ENCODE measurements at places on chromosomes 5 and 9.
A peak's percentile ranks its signal among the peaks of the same experiment; 100 is the strongest.

- no peak for DNase-seq
Observed at GRCh38 chr9:85404911-85405565, 336.7 kb downstream of the AGTPBP1 start.

DNA sequence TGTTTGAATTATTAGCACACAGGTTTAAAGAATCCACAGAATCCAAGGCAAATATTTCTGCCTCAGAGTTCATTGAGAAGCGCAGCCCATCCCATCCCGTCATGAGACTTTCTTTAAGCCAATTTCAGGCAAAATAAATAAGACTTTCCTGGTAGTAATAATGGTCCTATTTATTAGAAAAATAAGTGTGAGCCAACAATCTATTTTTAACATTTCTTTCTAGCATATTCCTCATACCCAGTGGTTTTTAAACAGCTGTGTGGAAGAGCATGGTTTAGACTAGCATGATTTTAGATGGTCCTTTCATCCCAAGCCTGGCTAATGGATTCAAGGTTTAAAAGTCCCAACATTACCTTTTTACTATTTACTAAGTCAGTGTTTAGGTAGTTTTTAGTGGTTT is 125.8 kb downstream of the SCAMP1 start:
- no peak for DNase-seq

GRCh38 chr5:17282283-17283120 is 65.1 kb downstream of the BASP1 start:
- DNase-seq, result no peak

GRCh38 chr5:56093970-56094369 is 99.2 kb upstream of the IL6ST start:
- DNase-seq, result no peak

GRCh38 chr5:140633021-140633471 is at the start of gene CD14:
Gene CD14 (minus strand): TSS chr5:140633175. CDS start chr5:140633071, 104 bp downstream.
- DNase-seq, result no peak

DNA sequence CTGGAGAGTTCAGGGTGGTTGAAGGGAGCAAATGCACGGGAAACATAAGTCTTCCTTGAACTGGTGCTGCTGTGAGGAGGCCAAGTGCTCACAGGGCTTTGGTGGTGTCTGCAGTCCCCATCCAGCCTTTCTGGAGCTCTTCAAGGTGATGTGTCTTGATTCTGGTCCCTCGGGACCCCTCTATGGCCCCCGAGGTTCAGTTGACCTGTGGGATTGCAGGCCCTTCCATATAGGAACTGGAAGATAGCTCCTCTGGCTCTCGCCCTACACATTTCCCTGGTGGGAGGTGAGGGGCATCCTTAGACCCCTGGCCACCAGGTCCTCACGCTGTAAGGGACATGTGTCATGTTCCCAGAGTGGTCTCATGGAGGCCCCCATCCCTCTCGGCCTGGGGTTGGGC is 191.8 kb downstream of the GADD45G start:
- no peak for DNase-seq

DNA sequence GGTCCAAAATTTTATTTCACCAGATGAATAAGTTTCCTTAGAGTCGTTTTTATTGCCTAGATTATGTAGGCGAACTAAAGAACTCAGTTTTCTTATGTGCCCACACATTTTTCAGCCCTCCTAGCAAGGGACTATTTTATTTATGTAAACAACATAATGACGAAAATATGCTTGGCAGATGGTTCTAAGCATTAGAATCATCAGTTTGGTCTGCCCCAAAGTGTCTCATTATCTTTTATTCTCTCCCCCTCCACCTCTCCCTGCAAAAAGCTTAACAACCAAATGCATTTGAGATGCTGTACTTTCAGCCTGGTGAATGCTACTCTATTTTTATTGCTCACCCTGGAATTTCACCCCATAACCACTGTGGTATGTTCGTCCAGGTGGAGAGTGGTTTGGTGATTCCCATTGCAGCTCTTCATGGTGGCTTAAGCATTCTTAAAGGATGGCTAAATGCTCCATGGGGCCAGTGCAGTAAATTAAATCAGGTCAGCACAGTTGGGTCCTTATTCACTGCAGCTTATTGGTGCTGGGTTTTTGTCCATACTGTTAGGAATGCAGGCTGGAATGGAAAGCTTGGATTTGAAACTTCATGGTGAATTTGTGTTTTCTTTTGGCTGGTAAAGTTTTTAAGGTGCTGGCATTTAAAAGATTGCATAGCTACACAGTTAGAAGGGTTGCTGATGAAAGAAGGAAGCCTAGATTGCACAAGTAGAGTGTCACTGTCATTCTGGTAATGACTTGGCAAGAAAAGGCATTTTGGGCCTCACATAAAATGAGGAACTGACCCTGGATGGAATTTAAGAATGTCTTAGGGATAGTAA is 39.2 kb downstream of the TLE4 start:
- DNase-seq, result no peak

DNA sequence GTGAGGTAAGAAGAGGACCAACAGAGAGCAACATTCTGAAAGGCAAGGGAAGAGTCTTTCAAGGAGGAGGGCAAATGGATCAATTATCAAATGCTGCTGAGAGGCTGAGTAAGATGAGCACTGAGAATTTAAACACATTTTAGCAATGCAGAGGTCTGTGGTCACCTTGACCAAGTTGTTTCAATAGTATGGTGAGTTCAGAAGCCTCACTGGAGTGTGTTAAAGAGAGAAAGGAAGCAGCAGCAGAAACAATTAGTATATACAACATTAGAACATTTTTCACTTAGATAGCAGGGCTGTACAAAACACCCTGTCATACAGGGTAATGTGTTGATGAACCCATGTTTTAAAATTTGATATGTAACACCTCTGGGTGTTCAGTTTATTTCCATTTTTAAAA is 131.5 kb downstream of the NR6A1 start:
- DNase-seq, result no peak

DNA sequence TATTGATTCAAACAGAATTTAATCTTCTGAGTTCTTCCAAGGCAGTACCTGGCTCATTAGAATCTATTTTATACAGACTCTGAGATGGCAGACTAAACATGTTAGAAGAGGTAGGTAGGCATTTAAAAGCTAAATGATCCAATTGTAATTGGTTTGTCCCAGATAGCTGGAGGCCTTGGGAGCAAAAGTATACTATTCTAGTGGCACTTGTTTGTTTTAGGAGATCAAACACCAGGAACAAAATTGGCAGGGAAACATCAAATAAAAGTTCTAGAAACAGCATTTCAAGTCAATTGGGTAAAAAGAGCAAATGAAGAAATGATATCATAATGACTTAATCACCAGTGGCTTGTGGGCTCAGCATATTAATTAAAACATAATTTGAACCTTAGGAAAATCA is 521.4 kb downstream of the PRR16 start:
- no peak for DNase-seq

DNA sequence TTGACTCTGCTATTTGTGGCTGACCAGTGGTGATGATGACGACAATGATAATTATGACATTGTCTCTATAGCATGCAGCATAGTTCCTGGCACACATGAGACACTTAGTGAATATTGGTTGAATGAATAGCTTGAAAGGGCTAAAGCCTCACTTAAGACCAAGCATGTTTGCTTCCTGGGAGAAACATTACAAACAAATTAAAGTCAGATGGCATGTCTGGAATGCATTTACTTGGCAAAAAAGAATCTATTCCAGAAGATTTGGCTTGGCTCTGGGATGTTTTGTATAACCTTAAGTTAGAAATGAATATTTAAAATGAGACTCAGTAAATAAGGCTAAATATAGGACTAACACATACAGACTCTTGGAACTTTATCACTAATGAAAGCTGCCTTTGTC is 21.6 kb downstream of the GAS1 start:
- DNase-seq, result no peak

GRCh38 chr5:141628175-141628788 is 8.4 kb downstream of the HDAC3 start:
- DNase-seq, result no peak

DNA sequence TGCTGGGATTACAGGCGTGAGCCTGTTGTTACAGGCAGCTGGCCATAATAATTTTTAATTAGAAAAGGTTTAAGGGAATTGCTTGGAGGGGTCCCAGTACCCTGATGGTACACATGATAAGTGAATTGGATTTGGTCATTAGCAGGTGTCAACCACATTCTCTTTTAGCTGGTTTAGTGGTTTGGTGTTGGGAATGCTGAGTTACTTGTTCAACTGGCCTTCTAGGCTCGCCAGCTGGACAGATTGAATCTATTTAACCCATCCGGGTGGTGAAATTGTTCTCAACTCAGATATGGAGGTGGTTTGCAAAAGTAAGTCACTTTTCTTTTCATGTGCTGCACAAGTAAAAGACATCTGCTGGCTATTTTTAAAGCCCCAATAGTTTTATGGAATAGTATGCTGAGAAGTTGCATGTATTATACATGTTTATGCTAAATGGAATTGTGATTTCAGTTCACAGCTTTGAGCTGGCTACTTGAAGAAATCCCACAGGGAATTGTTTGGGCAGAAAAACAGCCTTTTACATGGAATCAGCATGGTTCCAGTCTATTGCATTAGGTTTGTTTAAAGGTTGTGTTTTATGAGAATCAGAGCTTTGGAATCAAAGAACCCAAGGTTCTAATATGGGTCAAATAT is 149.8 kb upstream of the SLC28A3 start:
- DNase-seq, result no peak

GRCh38 chr5:12242950-12243888 is 339.0 kb upstream of the CTNND2 start:
- DNase-seq, result no peak

GRCh38 chr5:79173626-79174025 is 62.0 kb downstream of the BHMT start:
- DNase-seq, result no peak

- DNase-seq, result no peak
Observed at GRCh38 chr5:88298425-88298824, 29.8 kb upstream of the TMEM161B start.

DNA sequence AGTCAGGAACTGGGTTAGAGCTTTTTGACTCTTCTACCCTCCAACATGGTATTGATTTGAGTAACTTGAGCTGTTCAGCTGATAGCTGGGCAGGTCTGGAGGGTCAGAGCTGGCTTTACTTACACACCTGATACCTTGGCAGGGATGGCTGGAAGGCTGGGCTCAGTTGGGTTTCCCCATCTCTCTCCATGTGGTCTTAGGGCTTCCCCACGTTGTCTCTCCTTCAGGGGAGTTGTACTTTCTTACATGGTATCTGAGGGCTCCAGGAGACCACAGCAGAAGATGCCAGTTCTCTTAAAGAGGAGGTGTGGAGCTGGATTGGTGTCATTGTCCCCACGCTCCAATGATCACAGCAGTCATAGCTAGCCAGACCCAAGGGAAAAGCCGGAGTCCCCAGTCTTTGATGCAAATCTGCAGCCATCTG is 25.6 kb downstream of the ISOC1 start:
- no peak for DNase-seq

GRCh38 chr9:134870746-134871662 is 9.6 kb upstream of the FCN2 start:
- no peak for DNase-seq

DNA sequence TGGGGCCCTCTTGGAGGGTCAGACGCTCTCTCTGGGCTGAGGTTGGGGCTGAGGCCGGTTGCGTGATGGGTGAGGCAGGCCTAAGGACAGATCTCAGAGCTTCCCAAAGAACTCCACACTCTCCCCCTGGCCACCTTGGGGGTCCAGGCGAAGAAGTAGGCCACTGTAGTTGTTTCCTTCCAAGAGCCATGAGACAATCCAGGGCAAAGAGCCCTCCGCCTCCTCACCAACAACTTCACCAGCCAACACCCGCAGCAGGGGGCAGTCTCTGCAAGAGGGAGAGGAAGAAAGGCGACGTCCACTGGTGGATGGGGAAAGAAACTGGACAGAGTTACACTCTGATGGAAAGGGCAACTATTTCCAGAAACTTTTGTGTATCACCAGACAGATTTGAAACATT is 10.7 kb downstream of the SLC35A4 start:
- DNase-seq, result no peak

DNA sequence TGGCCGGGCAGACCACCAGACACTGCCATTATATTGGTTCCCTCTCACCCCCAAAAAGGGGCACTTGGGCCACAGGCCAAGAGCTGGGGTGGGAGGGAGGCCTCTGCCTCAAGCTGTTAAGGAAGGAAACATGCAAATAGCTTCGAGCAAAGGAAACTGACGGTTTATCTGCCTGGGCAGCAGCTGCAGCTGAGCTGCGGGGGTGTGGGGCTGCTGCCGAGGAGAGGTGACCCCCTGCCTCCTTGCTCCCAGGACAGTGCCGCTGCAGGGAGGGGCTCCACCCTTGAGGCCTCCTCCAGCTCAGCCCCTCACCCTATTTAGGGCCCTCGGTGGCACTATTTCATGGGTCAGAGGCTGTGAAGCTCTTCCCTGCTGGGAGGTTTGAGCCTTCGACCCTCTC is 789 bp downstream of the DOK3 start:
- DNase-seq, result no peak

GRCh38 chr9:136020206-136020605 is 59.0 kb upstream of the UBAC1 start:
- DNase-seq, result no peak

DNA sequence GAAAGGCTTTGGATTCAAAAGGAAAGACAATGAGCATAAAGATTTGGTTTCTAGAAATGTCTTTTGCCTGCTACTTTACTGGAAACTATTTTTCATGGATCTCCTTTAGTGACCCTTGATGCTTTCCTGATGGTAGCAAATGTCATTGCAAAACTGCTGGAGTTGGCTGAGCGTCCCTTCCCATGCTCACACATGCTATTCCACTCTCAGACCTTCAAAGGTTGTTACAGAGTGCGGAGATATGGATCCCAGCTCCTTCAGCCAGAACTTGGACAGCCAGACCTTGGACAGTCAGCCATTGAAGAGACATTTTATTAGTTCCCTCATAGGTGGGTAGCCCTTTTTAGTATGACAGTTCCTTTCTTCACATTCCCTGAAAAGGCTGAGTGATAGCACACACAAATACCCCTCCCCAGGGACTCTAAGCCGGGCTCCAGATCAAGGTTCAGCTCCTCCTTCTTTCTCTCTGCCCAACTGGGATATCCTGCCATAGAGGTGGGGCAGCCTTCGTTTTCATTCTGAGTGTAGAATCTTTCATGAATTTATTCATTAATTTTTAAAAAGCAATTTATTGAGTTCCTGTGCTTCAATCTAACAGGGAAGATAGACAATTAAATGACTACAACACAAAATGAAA is 153.3 kb upstream of the SLC44A1 start:
- DNase-seq, result no peak

- no peak for DNase-seq
Observed at GRCh38 chr5:109935833-109936490, 246.2 kb downstream of the MAN2A1 start.

GRCh38 chr5:16446993-16447392 is 18.6 kb downstream of the ZNF622 start:
- no peak for DNase-seq

DNA sequence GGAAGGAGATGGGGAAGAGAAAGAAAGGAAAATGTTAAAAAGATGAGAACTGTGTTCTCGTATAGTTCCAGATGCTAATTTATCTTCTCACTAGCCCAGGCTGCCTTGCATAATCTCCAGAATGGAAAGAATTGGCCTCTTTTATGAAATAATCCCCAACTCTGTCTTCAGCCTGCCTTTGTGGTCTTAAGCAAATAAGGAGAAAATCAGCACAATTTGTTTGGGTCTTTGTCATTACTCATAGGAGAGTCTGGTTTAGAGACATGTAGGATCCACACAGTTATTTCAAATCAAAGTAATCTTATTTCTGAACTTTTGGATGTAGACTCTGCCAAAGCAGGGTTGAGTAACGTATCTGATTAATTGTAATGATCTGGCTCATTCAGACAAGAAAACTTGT is 50.7 kb upstream of the CAMK4 start:
- DNase-seq, result no peak

- DNase-seq, result peak; percentile 4
Observed at GRCh38 chr5:148740966-148741742, 85.3 kb upstream of the ADRB2 start.
